SJSA1 (cell line): ENCODE measurements at places on chromosomes 4 and X. TPM values are rescaled to one million over a fixed set of nuclear protein-coding genes. Genes with fewer than 3 reads are reported as not detected.

The SOWAHD gene
- 0.19 and 1.6 TPM in 2 replicates for total RNA-seq

DNA sequence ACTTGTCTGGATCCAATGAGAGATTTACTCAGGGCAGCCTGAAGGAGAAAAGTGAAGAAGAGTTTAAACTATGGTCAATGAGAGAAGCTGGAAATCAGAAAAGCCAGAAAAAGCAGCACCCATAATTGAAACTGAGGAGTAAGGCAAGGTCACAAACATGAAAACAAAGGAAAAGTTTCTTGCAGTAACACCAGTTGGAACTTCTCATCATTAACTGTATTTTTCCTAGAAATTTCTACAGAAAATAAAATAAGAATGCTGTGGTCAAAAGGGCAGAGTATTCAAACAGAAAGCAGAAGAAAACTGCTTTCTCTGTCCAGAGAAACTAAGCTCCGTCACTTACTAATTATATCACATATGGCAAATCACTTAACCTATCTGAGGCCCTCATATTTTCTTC is 102.2 kb downstream of the OR13H1 start:
- no peak for DNase-seq

GRCh38 chrX:46676399-46677356 is 82.2 kb downstream of the SLC9A7 start:
- no peak for DNase-seq

- DNase-seq = no peak
Measured at GRCh38 chr4:1408418-1408817, 2.2 kb upstream of the NKX1-1 start.
